ENCODE measurements at places on chromosomes 5 and 9. TPM values are rescaled to one million over a fixed set of nuclear protein-coding genes. Genes with fewer than 3 reads are reported as not detected.

The COL5A1 gene
- 401 TPM for total RNA-seq

The WDR38 gene
- total RNA-seq, result not detected

The DCTN4 gene
- total RNA-seq, result 81.8 TPM

The FGF10 gene
- total RNA-seq, result 2.2 TPM

The CCDC171 gene
- 6.4 TPM for total RNA-seq

The SPINK13 gene
- 1.4 TPM for total RNA-seq
